ENCODE measurements at places on chromosomes 7 and 10. TPM values are rescaled to one million over a fixed set of nuclear protein-coding genes. Genes with fewer than 3 reads are reported as not detected.

DNA sequence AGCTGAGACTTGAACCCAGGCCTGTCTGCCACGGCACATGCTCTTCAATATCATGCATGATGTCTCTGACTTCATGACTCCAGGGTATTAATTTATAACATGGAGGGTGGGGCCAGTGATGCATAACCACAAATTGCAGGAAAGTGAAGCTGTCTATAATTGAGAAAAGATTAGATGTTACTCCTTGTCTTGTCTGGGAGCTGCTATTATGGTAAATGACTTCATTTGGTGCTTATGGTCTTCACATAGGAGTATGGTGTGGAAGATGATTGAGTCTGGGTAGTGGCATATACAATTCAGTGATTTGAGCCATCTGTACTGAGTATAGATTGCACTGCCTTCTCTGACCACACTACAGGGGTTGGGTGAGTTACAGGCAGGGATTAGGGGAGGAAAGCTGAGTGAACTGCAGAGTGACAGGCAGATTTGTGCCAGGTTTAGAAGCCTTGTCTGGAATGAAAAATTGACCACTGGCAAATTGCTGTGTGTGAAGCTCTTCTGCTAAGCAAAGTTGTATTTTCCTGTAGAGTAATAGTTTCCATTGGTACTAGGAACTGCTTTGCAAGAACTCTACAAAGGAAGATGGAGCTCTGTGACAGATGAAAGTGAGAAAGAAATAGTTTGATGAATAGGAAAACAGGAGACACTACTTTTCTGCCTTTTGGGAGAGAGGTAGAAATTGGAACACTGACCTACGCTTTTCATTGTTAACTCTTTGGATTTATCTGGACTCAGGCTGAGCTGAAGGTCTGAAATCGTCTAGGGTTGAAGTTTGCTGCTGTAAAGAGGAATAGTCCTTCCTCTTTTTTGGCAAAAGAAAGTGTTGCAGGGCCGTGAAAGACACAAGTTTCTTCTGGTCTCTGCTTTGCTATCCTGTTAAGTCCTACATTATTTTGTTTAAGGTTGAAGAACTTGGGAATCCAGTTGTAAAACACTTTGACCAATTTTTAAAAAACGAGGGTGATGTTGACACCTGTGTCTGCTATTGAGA lies 2.7 kb downstream of the SND1 start:
- DNase-seq, result no peak
- peaks cover 37% of the 10 kb centered on the region for H3K4me1 ChIP-seq
- H3K36me3 ChIP-seq, result no peaks in the 10 kb centered on the region

GRCh38 chr10:80171248-80171660 lies 34.1 kb downstream of the ANXA11 start:
- peak overlapping the region; percentile 55 for H3K27ac ChIP-seq
- H3K4me3 ChIP-seq, result no peak overlapping the region
- peaks cover 68% of the 10 kb centered on the region for H3K4me1 ChIP-seq
- no peaks in the 10 kb centered on the region for H3K27me3 ChIP-seq

- H3K27ac ChIP-seq, result no peak overlapping the region
- DNase-seq, result no peak
- no peak overlapping the region for H3K4me3 ChIP-seq
- no peaks in the 10 kb centered on the region for H3K27me3 ChIP-seq
- no peaks in the 10 kb centered on the region for H3K36me3 ChIP-seq
- H3K4me1 ChIP-seq, result no peaks in the 10 kb centered on the region
Observed at GRCh38 chr10:48678041-48678440, 6.6 kb upstream of the WDFY4 start.

DNA sequence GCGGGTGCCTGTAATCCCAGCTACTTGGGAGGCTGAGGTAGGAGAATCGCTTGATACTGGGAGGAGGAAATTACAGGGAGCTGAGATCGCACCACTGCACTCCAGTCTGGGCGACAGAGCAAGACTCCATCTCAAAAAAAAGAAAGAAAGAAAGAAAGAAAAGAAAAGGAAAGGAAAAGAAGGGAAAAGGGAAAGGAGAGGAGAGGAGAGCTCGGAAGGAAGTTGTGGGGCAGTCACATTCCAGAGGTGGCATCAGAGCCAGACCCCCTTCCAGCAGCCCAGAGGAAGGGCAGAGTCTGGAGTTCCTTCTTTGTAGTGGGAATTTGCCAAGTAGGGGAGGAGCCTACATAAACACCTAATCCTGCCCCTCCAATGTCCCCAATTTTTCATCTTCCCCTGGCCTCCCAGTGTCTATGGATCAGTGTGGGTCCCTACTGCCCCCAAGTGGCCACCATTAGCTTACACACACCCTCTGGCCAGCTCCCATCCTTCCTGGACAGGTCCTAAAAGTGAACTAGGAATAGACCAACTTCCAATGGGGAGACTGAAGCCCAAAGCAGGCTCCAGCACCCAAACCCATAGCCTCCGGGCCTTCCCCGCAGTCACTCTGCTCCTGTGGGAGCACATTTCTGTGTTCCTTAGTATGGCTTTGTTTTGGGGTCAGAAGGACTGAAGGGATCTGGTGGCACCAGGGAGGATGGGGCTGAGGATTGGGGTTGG lies 39.6 kb upstream of the HSPB1 start:
- H3K36me3 ChIP-seq, result no peaks in the 10 kb centered on the region
- H3K4me1 ChIP-seq, result peaks cover 16% of the 10 kb centered on the region
- no peak for DNase-seq
- no peak overlapping the region for H3K4me3 ChIP-seq
- H3K27me3 ChIP-seq, result peaks cover 44% of the 10 kb centered on the region
- H3K27ac ChIP-seq, result no peak overlapping the region

DNA sequence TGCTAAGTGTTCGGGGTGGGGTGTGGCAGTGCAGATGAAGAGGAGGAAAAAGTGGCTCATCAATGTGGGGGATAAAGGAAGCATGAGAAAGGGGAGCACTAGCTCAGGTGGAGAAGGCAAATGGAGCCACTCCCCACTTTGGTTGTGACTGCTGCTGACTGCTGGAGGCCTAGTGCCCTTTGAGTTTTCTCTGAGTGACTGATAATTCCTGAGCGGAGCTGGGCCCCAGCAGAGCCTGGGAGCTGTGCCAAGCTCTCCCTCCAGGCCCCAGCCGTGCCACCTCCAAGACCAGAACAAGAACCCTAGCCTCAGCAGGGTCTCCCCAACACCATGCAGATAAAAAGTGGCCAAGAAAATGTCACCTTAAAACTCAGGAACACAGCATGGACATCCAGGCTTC lies 9.7 kb upstream of the RASSF4 start:
- H3K36me3 ChIP-seq, result peaks cover 4% of the 10 kb centered on the region
- H3K27ac ChIP-seq, result no peak overlapping the region
- no peaks in the 10 kb centered on the region for H3K27me3 ChIP-seq
- H3K4me3 ChIP-seq, result no peak overlapping the region

DNA sequence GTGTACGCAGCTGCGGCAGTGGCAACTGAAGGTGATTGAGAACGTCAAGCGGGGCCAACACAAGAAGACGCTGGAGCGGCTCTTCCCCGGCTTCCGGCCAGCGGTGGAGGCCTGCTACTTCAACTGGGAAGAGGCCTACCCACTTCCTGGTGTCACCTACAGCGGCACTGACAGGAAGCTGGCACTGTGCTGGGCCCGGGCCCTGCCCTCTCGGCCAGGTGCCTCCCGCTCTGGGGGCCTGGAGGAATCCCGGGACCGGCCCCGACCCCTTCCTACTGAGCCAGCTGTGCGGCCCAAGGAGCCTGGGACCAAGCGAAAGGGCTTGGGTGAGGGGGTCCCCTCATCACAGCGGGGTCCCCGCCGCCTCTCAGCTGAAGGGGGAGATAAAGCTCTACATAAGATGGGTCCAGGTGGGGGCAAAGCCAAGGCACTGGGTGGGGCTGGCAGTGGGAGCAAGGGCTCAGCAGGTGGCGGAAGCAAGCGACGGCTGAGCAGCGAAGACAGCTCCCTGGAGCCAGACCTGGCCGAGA lies 6.5 kb downstream of the ZSWIM8 start:
- peaks cover 16% of the 10 kb centered on the region for H3K4me1 ChIP-seq
- no peak for DNase-seq
- H3K36me3 ChIP-seq, result peaks cover 85% of the 10 kb centered on the region
- no peak overlapping the region for H3K27ac ChIP-seq
- H3K4me3 ChIP-seq, result no peak overlapping the region

DNA sequence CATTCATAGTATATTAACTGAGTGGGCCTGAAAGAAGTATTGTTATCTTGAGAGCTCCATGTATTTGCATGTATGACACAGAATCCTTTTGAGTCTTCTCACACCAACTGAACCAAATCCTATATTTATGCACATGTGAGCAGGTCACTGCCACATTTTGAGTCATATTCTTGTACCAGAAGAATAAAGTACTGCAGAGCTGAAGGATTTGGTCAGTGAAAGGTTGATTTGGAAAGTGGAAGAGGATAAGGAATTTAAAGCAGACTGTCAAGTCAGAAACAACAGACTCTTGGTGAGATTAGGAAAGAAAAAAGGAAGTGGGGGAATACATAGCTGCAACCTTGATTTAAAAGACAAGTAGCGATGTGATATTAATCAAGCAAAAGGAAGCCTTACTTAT lies 121.8 kb downstream of the ARID5B start:
- H3K36me3 ChIP-seq, result no peaks in the 10 kb centered on the region
- no peaks in the 10 kb centered on the region for H3K27me3 ChIP-seq
- no peak for DNase-seq
- H3K4me3 ChIP-seq, result no peak overlapping the region
- no peak overlapping the region for H3K27ac ChIP-seq

GRCh38 chr10:43350156-43350555 lies 21.3 kb upstream of the FXYD4 start:
- no peaks in the 10 kb centered on the region for H3K36me3 ChIP-seq
- DNase-seq, result no peak
- H3K27ac ChIP-seq, result no peak overlapping the region

DNA sequence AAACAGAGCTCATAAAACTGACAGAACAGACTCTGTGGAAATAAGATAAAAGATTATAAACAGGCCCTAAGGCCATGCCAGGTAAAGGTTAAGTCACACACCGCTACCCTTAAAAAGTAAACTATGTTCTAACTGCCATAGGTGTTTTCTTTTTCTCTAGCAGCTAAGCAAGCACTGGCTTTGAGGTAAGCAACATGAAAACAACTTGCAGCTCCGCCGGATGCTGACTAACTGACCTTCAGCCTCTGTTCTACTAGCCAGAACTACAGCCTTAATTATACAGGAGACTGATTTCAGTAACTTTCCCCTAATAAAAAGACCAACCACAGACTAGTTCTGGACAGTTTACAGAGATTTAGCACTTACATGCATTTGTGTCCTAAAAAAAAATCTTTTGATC lies 708.3 kb downstream of the CCSER2 start:
- no peak overlapping the region for H3K4me3 ChIP-seq
- H3K27ac ChIP-seq, result no peak overlapping the region
- H3K4me1 ChIP-seq, result no peaks in the 10 kb centered on the region
- H3K27me3 ChIP-seq, result no peaks in the 10 kb centered on the region
- no peaks in the 10 kb centered on the region for H3K36me3 ChIP-seq
- DNase-seq, result no peak

DNA sequence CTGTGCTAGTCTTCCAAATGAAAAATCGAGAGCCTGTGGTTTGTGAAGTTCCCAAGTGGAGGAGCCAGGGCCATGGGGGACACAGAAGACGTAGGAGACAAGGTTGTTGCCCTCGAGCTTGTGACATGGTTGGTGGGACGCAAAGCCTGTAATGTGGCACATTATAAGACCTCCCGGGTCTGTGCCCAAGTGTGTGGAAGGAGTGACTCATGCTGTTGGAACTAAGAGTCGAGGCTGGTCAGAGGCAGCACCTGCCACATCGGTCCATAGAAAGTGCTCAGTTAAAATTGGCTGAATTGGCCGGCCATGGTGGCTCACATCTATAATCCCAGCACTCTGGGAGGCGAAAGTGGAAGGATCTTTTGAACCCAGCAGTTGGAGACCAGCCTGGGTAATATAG lies 27.0 kb upstream of the PODXL start:
- no peaks in the 10 kb centered on the region for H3K27me3 ChIP-seq
- H3K27ac ChIP-seq, result peak overlapping the region; percentile 18
- no peak for DNase-seq
- no peaks in the 10 kb centered on the region for H3K36me3 ChIP-seq

- DNase-seq, result no peak
- no peaks in the 10 kb centered on the region for H3K27me3 ChIP-seq
- H3K27ac ChIP-seq, result no peak overlapping the region
- H3K4me3 ChIP-seq, result no peak overlapping the region
- H3K4me1 ChIP-seq, result no peaks in the 10 kb centered on the region
Observed at GRCh38 chr7:19062216-19062615, 55.2 kb downstream of the TWIST1 start.

DNA sequence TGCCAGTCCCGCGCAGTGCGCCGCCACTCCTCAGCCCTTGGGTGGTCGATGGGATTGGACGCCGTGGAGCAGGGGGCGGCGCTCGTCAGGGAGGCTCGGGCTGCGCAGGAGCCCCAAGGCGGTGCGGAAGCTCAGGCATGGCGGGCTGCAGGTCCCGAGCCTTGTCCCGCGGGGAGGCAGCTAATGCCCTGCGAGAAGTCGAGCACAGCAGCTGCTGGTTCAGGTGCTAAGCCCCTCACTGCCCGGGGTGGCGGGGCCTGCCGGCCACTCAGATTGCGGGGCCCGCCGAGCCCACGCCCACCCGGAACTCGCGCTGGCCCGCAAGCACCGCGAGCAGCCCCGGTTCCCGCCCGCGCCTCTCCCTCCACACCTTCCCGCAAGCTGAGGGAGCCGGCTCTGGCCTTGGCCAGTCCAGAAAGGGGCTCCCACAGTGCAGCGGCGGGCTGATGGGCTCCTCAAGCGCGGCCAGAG lies 14.4 kb upstream of the WASL start:
- H3K4me1 ChIP-seq, result no peaks in the 10 kb centered on the region
- no peaks in the 10 kb centered on the region for H3K36me3 ChIP-seq
- no peak for DNase-seq
- no peak overlapping the region for H3K27ac ChIP-seq
- no peak overlapping the region for H3K4me3 ChIP-seq
- H3K27me3 ChIP-seq, result no peaks in the 10 kb centered on the region

GRCh38 chr10:92064506-92064905 lies 140.9 kb downstream of the BTAF1 start:
- peaks cover under 1% of the 10 kb centered on the region for H3K4me1 ChIP-seq
- no peak overlapping the region for H3K27ac ChIP-seq
- H3K27me3 ChIP-seq, result no peaks in the 10 kb centered on the region

- no peak overlapping the region for H3K27ac ChIP-seq
- no peaks in the 10 kb centered on the region for H3K36me3 ChIP-seq
- no peaks in the 10 kb centered on the region for H3K27me3 ChIP-seq
- no peaks in the 10 kb centered on the region for H3K4me1 ChIP-seq
- DNase-seq, result no peak
- H3K4me3 ChIP-seq, result no peak overlapping the region
Observed at GRCh38 chr7:101667399-101667798, 38.3 kb upstream of the MYL10 start.

ASZ1 gene
- total RNA-seq, result not detected

IGFBP3 gene
- 32.2 TPM for total RNA-seq

KCND2 gene
- total RNA-seq, result 0.38 TPM

CRHR2 gene
- not detected for total RNA-seq

CHCHD3 gene
- 38.5 TPM for total RNA-seq
